Natural killer cell (primary cell): ENCODE measurements at places on chromosomes 13 and 19. TPM values are rescaled to one million over a fixed set of nuclear protein-coding genes. Genes with fewer than 3 reads are reported as not detected.

Gene ERICH6B
- total RNA-seq, result not detected

- H3K36me3 ChIP-seq, result no peaks in the 10 kb centered on the region
- H3K4me1 ChIP-seq, result peaks cover 52% of the 10 kb centered on the region
- no peaks in the 10 kb centered on the region for H3K27me3 ChIP-seq
Measured at GRCh38 chr19:1863328-1863637, at the start of gene KLF16. KLF16 (minus strand) TSS chr19:1863579; CDS start chr19:1863497, 82 bp downstream.

DNA sequence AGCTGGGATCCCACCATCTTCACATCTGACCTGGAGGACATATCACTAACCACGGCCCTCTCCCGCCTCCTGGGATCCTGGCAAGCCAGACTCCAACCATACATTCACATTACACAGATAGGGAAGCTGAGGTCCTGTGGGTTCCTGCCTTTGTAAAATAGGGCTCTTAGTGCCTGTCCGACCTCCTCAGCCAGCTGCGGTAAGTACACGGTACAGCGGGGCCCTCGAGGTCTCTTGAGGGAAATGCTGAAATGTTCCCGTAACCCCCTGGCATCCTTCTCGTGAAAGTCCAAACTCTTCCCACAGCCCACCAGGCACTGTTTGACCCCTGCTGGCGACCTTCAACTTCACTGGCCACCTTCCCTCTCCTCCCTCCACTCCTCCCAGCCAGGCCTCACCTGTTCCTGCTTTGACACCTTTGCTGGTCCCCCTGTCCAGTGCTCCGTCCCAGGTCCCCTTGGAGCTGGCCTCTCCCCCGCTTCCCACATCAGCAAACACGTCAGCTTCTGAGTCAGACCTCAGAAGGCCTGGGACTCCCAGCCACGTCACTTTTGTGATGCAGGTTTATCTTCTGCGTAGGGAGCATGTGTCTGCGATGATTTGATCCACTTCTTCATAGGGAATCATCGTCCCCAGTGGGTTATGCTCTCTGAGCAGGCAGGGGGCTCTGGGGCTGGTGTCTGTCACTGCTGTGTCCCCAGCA, 8.8 kb upstream of the GNG7 start:
- H3K36me3 ChIP-seq, result no peaks in the 10 kb centered on the region
- H3K4me3 ChIP-seq, result no peak overlapping the region
- H3K27me3 ChIP-seq, result no peaks in the 10 kb centered on the region
- peak overlapping the region; percentile 78 for H3K27ac ChIP-seq
- DNase-seq, result no peak

DNA sequence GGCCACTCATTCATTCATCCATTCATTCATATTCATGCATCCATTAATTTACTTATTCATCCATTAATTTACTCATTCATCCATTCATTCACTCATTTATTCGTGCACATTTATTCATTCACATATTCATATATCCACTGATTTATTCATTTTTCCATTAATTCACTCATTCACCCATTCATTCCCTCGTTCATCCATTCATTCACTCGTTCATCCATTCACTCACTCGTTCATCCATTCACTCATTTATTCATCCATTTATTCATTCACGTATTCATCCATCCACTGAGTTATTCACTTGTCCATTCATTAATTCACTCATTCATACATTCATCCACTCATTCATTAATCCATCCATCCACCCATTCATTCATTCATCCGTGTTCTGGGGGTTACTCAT, 35.8 kb upstream of the OLFM2 start:
- no peaks in the 10 kb centered on the region for H3K27me3 ChIP-seq
- peaks cover 4% of the 10 kb centered on the region for H3K4me1 ChIP-seq
- no peak overlapping the region for H3K4me3 ChIP-seq

DNA sequence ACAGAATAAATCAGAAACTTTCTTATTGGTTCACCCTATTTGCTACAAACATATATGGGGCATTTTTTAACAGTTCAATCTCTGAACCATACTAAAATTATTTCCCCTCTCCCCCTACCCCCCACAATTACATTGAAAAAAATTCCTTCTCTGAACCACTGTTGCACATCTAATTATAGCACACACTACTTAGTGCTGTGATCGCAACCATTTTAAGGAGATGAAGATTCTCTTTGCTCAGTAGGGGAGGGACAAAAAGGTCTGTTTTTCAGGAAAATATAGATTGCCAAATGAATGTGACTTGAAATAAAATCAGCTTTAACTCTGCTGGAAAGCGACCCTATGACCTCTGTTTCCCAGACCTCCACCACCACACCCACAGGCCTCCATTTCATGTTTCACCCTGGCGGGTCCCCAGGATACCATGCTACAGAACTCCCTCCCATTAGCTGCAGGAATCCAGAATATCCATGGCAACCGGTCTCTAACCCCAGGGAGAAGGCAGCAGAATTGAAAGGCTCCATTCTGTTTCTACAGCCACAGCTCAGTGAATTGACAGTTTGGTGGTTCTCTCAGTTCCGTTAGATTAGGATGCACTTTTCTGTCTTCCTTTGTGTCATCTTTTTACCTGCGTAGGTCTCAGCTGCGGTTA, 286.3 kb downstream of the TBC1D4 start:
- H3K4me1 ChIP-seq, result no peaks in the 10 kb centered on the region
- H3K36me3 ChIP-seq, result no peaks in the 10 kb centered on the region
- no peak for DNase-seq
- H3K4me3 ChIP-seq, result no peak overlapping the region
- no peak overlapping the region for H3K27ac ChIP-seq

Gene MADCAM1
- total RNA-seq, result 0.43 TPM

GRCh38 chr13:95075506-95075905, 225.7 kb downstream of the ABCC4 start:
- no peak overlapping the region for H3K4me3 ChIP-seq
- H3K4me1 ChIP-seq, result no peaks in the 10 kb centered on the region
- H3K36me3 ChIP-seq, result peaks cover 5% of the 10 kb centered on the region

Gene CALR3
- total RNA-seq, result not detected

DNA sequence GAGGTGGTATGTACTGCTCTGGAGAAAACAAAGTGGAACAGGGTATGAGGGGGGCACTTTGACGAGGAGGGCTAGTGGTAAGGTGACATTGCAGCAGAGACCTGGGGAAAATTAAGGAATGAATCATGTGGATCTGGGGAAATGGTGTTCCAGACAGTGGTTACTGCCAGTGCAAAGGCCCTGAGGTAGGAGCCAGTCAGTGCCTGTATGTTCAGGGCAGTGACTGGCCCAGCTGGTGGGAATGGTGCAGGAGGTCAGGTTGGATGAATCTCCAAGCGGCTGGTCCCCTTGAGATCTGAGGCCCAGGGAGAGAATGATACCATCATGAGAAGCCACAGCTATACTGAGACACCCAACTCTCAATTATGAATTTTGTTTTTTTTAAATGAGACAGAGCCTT, 4.9 kb downstream of the VAV1 start:
- H3K36me3 ChIP-seq, result peaks cover 11% of the 10 kb centered on the region
- peaks cover 46% of the 10 kb centered on the region for H3K4me1 ChIP-seq
- H3K27ac ChIP-seq, result no peak overlapping the region
- no peaks in the 10 kb centered on the region for H3K27me3 ChIP-seq
- H3K4me3 ChIP-seq, result no peak overlapping the region
- no peak for DNase-seq

- H3K36me3 ChIP-seq, result no peaks in the 10 kb centered on the region
- H3K4me3 ChIP-seq, result no peak overlapping the region
- H3K4me1 ChIP-seq, result no peaks in the 10 kb centered on the region
- no peak overlapping the region for H3K27ac ChIP-seq
Measured at GRCh38 chr13:68304286-68304893, 1074.3 kb upstream of the PCDH9 start.

- no peaks in the 10 kb centered on the region for H3K4me1 ChIP-seq
- H3K27me3 ChIP-seq, result no peaks in the 10 kb centered on the region
- no peak overlapping the region for H3K4me3 ChIP-seq
- H3K36me3 ChIP-seq, result no peaks in the 10 kb centered on the region
- no peak for DNase-seq
- H3K27ac ChIP-seq, result no peak overlapping the region
Measured at GRCh38 chr13:30196025-30196424, 111.3 kb downstream of the KATNAL1 start.
